Stimulated activated CD8-positive, alpha-beta memory T cell treated with anti-CD3 and anti-CD28 coated beads, Interleukin-15, amount 100 ng/mL, for 24 hours (primary cell): ENCODE measurements at places on chromosomes 2 and 18.

- DNase-seq = no peak
Measured at GRCh38 chr18:50982802-50983179, 15.0 kb downstream of the ELAC1 start.

GRCh38 chr2:181305301-181306123, 151.7 kb upstream of the ITGA4 start:
- no peak for DNase-seq

DNA sequence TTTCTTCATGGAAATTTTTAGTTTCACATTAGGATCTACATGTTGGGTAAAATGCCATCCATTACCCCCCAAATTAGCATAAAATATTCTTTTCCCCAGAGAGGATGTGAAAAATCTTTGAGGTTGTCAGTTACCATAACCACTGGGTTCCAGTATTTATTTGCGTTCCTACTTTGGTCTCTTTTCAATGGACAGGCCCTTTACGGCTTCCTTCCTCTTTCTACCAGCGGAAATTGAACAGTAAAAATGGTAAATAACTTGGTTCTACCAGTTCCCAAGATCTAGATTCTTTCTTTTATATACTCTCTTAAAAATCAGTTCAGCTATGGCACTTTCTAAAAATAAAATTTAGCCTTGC, 169.2 kb upstream of the APCDD1 start:
- no peak for DNase-seq

DNA sequence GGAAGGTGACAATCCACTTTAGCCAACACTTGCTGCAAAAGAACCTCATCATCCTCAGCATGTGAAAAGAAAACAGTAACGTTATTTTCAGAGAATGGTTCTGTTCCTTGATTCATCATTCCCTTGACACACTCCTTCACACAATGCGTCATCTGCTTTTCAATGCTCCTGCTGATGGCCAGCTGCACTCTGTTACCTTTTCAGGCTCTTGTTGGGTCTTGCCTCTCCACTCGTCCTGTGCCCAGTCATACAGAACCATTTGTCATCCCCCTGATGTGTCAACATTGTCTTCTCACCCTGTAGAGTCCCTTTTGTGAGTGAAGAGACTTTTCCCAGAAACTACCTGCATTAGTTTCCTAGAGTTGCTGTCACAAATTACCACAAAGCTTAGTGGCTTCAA, 12.2 kb upstream of the DTNA start:
- no peak for DNase-seq

GRCh38 chr2:71067567-71068217, 756 bp upstream of the NAGK start:
- no peak for DNase-seq

DNA sequence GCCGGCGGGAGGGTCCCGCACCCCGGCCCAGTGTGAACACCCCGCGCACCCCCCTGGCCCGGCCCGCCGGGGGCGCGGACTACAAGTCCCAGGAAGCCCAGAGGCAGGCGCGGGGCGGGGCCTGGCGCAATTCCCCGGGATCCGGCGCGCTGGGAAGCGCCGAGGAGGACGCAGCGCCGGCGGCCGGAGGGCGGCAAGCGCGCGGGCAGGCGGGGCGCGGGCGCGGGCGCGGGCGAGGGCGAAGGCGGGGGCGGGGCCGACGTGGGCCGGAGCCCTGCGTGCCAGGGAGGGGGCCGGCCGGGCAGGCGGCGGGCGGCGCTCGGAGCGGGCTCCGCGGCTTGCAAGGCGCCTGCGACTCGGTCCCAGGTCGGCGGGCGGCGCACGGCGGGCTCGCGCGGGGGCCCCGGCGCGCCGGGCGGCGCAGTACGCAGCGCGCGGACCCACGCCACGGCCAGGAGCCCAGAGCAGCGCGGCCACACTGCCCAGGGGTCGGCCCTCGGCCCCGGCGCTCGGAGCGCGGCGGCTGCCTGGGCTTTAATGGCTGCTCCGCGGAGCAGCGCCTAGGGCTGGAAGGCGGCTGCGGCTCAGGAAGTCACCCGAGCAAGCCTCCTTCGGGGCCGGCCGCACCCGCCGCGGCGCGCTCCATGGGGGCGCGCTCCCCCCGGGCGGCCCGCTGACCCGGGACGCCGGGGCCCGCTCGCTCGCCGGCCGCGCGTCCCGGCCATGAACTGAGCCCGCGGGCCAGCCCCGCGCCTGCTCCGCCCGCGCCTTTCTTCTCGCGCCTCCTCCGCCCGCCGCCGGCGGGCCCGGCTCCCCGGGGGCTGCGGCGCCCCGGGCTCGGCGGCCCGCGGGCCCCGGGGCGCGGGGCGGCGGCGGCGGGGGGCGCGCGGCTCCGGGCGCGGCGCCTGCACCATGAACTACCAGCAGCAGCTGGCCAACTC, at the start of gene AGAP1:
TSS of gene AGAP1 (plus strand) at position 269 of the 941 bp plus-strand sequence.
- no peak for DNase-seq

- DNase-seq = no peak
Measured at GRCh38 chr2:232927793-232928550, 57.9 kb downstream of the SNORC start.

- DNase-seq = no peak
Measured at GRCh38 chr18:50377061-50377798, 2.4 kb downstream of the SKA1 start.

DNA sequence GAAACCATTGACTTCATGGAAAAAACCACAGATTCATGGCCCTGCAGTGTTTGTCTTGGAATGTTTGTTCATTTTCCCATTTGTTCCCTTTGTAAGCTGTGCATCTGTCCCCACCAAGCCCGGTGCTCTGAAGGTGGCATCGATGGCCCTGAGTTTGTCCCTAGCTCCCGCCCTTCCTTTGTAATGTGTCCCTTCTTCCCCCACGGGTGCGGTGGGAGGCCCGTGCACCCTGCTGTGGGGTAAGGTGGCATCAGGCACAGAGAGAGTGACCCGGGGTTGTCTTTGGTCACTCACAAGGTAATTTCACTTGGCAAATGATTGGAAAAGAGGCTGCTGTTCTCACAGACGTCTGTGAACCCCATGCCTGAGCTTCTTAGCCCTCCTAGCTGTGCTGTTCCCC, 28.7 kb downstream of the KLHL29 start:
- no peak for DNase-seq
